ENCODE measurements at places on chromosomes 7 and 10.

DNA sequence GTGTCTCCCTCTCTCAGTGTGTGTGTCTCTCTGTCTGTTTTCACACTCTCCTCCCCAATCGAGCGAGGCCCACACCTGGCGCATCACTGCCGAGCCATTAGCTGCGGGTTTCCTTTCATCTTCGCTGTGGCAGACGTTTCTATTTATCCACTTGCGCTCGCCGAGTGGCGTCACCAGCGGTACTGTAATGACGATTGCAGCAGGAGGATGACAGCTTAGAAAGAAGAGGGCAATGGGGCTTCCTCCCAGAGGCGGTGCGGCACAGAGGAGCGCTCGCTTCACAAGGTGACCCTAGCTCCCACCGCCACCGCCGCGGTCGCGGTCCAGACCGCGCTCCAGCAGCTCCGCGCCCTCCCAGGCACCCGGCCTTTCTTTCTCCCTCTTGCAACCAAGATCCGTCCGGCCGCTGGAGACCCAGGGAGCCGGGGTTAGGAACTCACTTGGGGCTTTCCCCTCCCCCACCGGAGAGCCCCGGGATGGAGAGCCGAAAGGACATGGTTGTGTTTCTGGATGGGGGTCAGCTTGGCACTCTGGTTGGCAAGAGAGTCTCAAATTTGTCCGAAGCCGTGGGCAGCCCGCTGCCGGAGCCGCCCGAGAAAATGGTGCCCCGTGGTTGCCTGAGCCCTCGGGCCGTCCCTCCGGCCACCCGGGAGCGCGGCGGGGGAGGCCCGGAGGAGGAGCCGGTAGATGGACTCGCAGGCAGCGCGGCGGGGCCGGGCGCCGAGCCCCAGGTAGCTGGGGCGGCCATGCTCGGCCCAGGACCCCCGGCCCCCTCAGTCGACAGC lies at the start of gene EVX1:
EVX1 (plus strand) TSS at position 248 of the 785 bp plus-strand sequence; CDS start at position 477, 229 bp downstream.
- peak; percentile 19 for DNase-seq

DNA sequence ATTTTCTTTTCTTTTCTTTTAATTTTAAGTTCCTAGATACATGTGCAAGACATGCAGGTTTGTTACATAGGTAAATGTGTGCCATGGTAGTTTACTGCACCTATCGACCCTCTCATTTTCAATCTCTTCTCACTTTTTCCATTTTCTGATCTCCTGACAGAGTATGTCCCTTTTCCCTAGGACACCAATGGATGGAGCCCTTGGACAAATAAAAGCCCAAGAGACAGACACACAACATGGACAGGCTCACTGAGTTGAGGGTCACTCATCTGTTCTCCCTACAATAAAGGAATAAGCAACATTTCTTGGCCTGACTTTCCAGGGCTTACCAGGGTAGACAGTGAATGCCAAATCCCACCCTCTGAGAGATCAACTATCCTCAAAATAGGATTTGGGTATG lies 15.2 kb upstream of the UBE2D1 start:
- DNase-seq, result no peak

DNA sequence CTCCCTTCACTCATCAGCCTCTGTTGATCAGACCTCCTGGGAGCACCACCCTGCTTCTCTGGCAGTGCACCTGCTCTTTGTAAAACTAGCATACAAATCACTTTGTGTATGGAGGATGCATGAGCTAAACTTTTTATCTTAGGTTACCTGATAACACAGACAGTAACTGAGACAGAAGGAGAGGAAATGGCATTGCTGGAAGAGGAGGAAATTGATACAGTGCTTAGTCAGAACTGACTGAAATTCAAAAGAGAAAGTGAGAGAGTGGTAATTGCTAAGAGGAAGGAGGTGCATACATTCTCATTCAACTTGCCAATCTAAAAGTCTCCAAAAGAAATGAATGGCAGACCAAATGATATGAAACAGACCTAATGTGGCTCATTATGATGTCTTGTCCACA lies 1120.7 kb downstream of the GATA3 start:
- no peak for DNase-seq

- no peak for DNase-seq
These were observed 647.7 kb upstream of the GALNT17 start for GRCh38 chr7:70484255-70484654.

DNA sequence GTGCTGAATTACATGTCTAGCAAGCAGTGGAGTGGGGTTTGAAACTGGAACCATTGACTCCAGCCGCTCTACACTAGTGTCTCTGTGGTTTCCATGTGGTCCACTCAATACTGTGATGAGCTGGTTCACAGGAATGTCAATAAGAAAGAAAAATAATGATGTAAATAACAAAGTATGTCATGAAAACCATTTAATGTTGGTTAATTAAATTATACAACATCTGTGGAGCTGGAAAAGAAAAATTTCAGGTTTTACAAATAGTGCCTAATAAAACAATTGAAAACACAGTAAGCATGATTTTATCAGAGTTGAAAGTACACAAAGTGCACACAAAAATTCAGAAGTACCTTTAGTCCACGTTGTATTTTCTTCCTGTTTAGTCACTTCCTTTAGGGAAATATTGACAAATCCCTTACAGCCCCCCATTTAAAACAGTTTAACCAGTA lies 28.7 kb upstream of the NAMPT start:
- no peak for DNase-seq

DNA sequence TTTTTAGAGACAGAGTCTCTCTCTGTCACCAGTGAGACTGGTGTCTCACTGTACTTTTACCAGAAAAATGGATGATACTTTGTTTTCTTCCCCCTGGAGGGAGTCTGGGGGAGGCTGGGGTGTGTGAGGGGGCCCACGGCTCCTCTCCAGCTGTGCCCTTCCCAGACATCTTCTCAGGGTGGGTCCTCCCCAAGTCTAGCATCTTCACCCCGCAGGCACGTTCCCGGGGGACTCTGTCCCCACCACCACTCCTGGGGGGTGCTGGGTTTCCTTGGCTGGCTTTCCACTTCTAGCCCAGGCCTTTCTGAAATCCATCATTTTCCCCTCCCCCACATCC lies 61.8 kb upstream of the MKRN1 start:
- no peak for DNase-seq

- no peak for DNase-seq
These were observed 30.5 kb upstream of the SFTPD start for GRCh38 chr10:79979310-79979975.

DNA sequence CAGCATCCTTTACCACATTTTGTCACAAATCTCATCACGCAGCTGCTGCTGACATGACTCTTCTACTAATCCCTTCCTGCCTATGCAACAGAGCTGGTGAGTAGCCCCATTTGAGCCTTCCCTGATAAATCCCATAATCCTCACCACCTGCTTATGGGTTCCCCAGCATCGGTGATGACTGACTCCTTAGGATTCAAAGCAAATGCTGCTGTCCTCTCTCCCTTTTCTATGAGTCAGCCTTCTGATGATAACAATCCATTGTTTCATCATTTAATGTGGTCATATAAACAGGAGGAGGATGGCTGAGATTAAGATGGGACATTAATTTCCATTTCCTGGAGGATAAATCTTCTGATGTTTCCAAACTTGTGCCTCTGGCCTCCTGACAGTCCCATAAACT lies 73.4 kb downstream of the SORCS1 start:
- no peak for DNase-seq

DNA sequence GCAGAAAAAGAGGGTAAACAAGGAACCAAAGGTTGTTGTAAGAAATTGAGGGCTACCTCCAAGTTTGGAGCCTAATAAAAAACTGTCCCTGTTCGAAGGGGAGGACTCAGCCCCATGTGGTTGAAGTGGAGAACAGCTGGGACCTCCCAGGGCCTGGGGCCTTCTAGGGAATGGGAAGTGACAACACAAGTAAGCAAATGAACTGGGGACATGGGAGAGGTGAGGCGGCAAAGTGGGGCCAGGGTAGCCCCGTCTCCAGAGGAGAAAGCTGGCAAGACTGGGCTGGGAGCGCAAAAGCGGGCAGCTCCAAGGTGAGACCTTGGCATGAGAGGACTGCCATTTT lies 198.1 kb downstream of the ZNF438 start:
- DNase-seq, result no peak

DNA sequence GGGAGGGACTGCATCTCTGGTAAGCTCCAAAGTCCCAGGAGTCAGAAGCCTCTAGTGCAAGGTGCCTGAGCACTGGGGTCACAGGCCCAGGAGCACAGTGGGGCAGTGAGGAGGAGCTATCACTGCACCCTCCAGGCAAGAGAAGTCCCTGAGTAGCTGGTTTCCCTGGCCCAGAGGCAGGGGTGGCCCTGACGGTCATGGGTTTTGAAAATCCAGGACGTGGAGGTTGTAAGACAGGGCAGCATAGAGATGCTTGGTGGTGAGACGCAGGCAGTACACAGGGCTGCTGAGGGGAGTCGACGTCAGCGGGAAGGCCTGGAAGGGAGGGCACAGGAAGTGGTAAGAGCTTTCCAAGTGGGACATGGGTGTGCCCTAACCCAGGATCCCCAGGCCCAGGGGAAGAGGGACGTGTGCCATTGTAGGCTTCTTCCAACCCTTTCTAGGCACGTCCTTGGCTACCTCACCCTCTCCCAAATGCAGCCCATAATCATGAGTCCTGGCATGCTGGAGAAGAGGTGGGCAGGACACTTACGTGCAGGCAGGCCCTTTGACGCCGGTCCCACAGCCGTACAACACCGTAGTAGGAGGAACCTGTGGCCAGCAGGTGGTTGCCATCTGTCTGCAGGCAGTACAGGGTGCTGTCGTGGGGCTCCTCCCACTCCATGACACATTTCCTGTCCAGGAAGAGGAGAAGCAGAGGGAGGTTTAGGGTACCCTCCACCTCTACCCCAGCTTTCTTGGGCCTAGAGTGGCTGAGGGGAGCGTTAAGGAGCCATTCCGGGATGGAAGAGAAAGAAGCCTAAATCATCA lies 23.2 kb downstream of the DPCD start:
- no peak for DNase-seq

DNA sequence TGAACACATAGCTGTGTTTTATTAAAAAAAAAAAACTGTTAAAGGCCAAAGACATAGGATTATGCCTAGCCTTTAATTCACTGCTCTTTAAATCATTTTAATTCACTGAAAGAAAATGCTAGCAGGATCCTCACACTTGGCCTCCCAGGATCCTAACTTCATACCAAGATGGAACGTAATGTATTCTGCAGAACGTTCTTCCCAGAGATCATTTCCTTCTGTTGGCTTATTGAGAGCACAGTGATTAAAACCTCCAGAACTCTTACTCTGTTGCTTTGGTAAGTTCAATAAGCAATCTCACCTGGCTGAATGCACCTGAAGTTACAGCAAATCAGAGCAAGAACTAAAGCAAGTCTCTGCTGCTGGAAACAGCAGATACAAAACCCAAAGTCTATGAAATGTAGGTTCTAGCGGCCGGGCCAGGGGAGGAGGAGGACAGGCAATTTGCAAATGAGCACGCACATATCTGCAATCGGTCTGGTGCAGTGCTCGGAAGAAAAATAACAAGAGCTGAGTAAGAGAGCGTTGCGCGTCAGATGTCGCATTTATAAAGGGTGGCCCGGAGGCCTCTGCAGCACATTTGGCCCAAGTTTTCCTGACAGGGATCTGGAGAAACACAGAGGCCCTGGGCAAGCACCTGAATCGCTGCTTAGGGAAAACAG lies 193.9 kb downstream of the FAM107B start:
- no peak for DNase-seq

- DNase-seq, result no peak
These were observed 114.0 kb upstream of the TCF7L2 start for GRCh38 chr10:112835944-112836451.

DNA sequence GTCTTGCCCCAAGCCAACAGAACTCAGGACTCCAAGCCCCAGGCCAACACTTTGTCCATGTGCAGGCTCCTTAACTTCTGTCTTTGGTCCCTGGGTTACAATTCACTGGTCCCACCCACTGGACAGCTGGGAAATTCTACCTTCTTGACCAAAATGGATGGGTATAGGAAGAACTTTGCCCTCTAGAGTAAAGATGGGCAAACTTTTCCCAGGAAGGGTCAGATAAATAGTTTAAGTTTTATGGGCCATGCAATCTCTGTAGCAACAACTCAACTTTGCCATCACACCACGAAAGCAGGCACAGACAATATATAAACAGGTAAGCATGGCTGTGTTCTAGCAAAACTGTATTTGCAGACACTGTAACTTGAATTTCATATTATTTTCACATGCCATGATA lies 147.1 kb downstream of the PLXNA4 start:
- DNase-seq, result no peak

DNA sequence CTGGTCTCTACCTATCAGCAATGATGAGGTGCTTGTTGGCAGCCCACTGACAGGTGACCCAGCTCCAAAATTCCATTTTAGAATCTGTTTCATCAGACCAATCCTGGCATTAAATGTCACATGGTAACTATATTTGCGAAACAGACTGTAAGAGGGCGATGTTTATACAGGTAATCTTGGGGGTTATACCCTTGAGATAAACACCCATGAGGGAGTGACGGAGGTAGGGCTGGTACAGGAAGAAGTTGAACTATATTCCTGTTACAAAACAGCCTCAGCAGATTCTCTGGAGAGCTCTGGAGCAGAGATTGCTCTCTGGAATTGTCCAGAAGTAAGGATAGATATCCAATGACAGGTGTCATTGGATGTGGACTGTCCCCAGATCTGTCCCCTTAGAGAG lies 444.8 kb upstream of the DPP6 start:
- no peak for DNase-seq

DNA sequence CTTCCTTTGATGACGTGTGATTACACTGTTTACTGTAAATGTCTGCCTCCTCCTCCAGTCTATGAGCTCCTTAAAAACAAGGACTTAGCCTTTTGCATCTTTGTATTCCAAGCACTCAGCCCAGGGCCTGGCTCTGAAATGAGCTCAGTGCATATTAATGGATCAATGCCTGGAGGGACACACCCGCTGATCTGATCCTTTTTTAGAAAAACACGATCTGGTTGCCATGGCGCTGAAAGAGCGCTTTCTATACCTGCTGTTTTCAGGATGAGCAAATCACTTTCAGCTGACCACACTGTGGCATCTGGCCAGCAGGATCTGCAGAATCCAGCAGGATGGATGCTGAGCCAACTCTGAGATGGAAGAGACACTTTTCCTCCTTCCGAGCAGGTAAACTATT lies 37.8 kb upstream of the GARS1 start:
- DNase-seq, result no peak

GRCh38 chr10:11517150-11517549 lies 94.3 kb downstream of the USP6NL start:
- DNase-seq, result no peak

GRCh38 chr10:71780719-71781118 lies 7.4 kb upstream of the VSIR start:
- DNase-seq, result no peak

Measured in NCI-H187 treated with DMSO at 0.1 percent for 48 hours (cell line).